Vagina (tissue), 2 donors: ENCODE measurements at places on chromosomes 7 and 10. TPM values are rescaled to one million over a fixed set of nuclear protein-coding genes. Genes with fewer than 3 reads are reported as not detected.

ACTA2 gene
- 1,162 TPM for total RNA-seq

CALCR gene
- not detected for total RNA-seq

MSMB gene
- not detected for total RNA-seq

DNMBP gene
- total RNA-seq = 31.9 TPM

STEAP1 gene
- 24.3 TPM for total RNA-seq

ZC3HAV1L gene
- 55.7 TPM for total RNA-seq

IFIT5 gene
- 9.1 TPM for total RNA-seq

DNA sequence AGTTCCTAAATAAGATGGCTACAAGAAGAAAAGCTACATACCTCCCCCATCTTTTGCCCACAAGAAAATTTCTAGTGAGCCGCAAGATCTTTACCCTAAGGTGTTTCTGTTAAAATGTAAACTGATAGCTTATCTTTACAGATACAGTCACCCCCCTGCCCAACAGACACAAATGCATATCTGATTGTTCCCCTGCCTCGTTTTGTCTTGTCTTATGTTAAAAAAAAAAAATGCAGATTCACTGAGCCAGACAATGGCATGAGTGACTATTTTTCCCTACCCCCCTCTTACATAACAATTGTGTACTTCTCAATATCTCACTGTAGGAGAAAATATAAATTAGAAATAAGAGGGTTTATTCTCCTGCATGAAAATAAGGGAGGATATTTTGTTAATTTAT, 8.5 kb downstream of the ZNF138 start:
- no peak overlapping the region for H3K27ac ChIP-seq
- H3K36me3 ChIP-seq = no peaks in the 10 kb centered on the region
- no peaks in the 10 kb centered on the region for H3K4me1 ChIP-seq
- H3K4me3 ChIP-seq = no peak overlapping the region
- no peaks in the 10 kb centered on the region for H3K27me3 ChIP-seq

GRCh38 chr7:122362473-122362872, 57.9 kb upstream of the FEZF1 start:
- no peak overlapping the region for H3K4me3 ChIP-seq
- no peaks in the 10 kb centered on the region for H3K4me1 ChIP-seq
- no peak overlapping the region for H3K27ac ChIP-seq
- H3K36me3 ChIP-seq = no peaks in the 10 kb centered on the region

DNA sequence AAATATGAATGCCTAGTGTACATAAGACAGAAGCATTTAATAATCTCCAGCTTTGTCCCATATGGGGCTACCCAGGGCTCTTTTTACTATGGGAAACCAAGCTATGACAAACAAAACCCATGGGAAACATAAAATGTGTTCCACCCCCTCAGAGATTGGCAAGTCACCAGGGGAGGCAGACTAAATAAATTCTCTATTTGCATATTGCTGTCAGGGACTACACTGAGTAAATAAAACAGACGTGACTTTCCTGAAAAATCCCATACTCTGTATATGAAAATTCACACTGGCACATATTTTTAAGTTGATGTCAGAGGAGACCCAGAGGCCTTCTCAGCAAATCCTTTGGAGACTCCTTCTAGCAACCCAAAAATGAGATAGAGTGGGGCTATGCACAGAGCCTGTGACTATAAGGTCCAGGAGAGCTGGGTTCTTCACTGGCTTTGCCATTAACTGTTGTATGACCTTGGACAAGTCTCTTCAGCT, 44.0 kb upstream of the HPSE2 start:
- DNase-seq = no peak
- no peaks in the 10 kb centered on the region for H3K27me3 ChIP-seq
- H3K27ac ChIP-seq = no peak overlapping the region
- H3K36me3 ChIP-seq = no peaks in the 10 kb centered on the region
- no peaks in the 10 kb centered on the region for H3K4me1 ChIP-seq
- no peak overlapping the region for H3K4me3 ChIP-seq

- H3K36me3 ChIP-seq = no peaks in the 10 kb centered on the region
- no peaks in the 10 kb centered on the region for H3K27me3 ChIP-seq
- no peaks in the 10 kb centered on the region for H3K4me1 ChIP-seq
- H3K4me3 ChIP-seq = no peak overlapping the region
- H3K27ac ChIP-seq = no peak overlapping the region
Observed at GRCh38 chr7:69953136-69954067, 355.1 kb downstream of the AUTS2 start.

- DNase-seq = no peak
- H3K27me3 ChIP-seq = no peaks in the 10 kb centered on the region
- H3K27ac ChIP-seq = no peak overlapping the region
Observed at GRCh38 chr10:124005991-124006392, 87.4 kb downstream of the CHST15 start.

DNA sequence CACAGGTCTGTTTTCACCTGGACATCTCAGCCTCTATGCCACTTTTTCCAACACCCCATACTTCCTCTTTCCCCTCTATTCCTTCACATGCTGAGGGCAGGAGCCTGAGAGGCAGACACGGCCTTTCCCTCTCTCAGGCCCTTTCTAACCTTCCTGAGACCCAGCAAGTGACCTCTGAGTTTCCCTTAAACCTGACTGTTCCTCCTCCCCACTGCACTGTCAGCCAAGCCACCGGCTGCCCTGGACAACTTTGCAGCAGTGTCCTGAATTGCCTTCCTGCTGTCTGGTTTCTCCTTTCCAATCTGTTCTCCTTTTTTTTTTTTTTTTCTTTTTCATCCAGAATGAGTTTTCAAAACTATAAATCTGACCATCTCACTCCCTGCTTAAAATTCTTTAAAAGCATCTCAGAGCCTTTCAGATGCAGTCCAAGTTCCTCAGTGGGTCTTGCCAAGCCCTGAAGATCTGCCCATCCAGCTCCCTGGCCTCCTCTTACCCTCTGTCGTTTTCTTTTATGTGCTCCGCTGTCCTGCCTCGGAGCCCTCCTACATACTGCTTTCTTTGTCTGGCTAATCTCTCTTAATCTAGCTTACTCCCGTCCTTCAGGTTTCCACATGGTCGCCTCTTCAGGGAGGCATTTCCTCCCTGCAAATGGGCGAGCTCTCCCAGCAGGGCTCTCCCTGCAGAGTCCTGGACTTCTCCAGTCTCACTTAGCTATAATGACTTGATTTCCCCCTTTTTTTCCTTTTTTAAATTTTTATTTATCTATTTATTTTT, 30.5 kb downstream of the SLC13A4 start:
- H3K4me1 ChIP-seq = peaks cover 10% of the 10 kb centered on the region
- no peak overlapping the region for H3K27ac ChIP-seq
- H3K4me3 ChIP-seq = no peak overlapping the region
- no peaks in the 10 kb centered on the region for H3K36me3 ChIP-seq
- DNase-seq = no peak

GRCh38 chr7:36188266-36188665, 35.2 kb downstream of the EEPD1 start:
- H3K4me3 ChIP-seq = no peak overlapping the region
- H3K4me1 ChIP-seq = peaks cover 40% of the 10 kb centered on the region
- no peaks in the 10 kb centered on the region for H3K27me3 ChIP-seq
- no peaks in the 10 kb centered on the region for H3K36me3 ChIP-seq

DNA sequence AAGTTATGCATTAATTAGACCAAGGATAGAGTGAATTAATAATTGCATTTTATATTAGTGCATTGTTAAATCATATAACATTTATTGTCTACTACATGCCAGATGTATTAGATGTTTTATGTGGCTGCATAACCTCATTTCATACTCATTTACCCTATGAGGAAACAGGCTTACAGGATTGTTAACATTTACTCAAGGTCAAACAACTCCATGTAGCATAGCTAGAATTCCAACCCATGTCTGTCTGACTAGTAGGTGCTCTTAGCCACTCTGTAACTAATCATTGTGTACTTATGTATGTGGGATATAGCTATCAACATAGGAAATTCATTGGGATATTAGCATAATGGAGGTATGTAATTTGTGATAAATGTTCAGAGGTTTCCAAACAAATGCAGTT, 46.3 kb downstream of the PHYHIPL start:
- H3K36me3 ChIP-seq = no peaks in the 10 kb centered on the region
- DNase-seq = no peak
- H3K4me1 ChIP-seq = no peaks in the 10 kb centered on the region
- no peak overlapping the region for H3K27ac ChIP-seq

GRCh38 chr7:83876593-83876992, 227.7 kb upstream of the SEMA3E start:
- no peaks in the 10 kb centered on the region for H3K27me3 ChIP-seq
- DNase-seq = no peak
- no peaks in the 10 kb centered on the region for H3K36me3 ChIP-seq
- H3K27ac ChIP-seq = no peak overlapping the region
- H3K4me1 ChIP-seq = no peaks in the 10 kb centered on the region

- H3K27ac ChIP-seq = no peak overlapping the region
- DNase-seq = no peak
- H3K4me1 ChIP-seq = no peaks in the 10 kb centered on the region
- H3K36me3 ChIP-seq = no peaks in the 10 kb centered on the region
- no peak overlapping the region for H3K4me3 ChIP-seq
Observed at GRCh38 chr7:136412952-136413351, 435.8 kb upstream of the MTPN start.

- H3K36me3 ChIP-seq = no peaks in the 10 kb centered on the region
- H3K27me3 ChIP-seq = no peaks in the 10 kb centered on the region
- H3K4me3 ChIP-seq = no peak overlapping the region
- H3K4me1 ChIP-seq = no peaks in the 10 kb centered on the region
- no peak for DNase-seq
Observed at GRCh38 chr7:28228396-28228795, 47.8 kb upstream of the JAZF1 start.

DNA sequence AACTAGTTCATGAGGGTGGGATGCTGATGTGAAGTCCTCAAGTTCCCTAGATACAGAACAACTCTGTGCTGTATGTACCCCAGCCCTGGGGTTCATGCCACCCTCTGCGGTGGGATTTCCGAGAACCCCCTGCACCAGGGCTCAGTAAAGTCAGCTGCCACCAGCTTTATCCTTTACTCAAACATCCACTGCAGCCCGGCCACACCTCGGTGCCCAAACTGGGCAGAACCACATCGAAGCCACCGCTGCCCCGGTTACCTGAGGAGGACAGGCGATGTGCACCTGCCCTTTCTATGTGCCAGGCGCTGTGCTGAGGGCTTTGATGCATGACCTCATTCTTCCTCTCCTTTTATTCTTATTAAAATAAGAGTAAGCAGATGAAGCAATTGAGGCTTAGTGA, 9.9 kb upstream of the CALML5 start:
- H3K27ac ChIP-seq = no peak overlapping the region
- no peak for DNase-seq
- no peaks in the 10 kb centered on the region for H3K36me3 ChIP-seq
- no peak overlapping the region for H3K4me3 ChIP-seq

- no peaks in the 10 kb centered on the region for H3K4me1 ChIP-seq
- no peak for DNase-seq
- H3K27ac ChIP-seq = no peak overlapping the region
- H3K4me3 ChIP-seq = no peak overlapping the region
- H3K27me3 ChIP-seq = no peaks in the 10 kb centered on the region
Observed at GRCh38 chr7:78514634-78515033, 716.1 kb downstream of the PHTF2 start.

DNA sequence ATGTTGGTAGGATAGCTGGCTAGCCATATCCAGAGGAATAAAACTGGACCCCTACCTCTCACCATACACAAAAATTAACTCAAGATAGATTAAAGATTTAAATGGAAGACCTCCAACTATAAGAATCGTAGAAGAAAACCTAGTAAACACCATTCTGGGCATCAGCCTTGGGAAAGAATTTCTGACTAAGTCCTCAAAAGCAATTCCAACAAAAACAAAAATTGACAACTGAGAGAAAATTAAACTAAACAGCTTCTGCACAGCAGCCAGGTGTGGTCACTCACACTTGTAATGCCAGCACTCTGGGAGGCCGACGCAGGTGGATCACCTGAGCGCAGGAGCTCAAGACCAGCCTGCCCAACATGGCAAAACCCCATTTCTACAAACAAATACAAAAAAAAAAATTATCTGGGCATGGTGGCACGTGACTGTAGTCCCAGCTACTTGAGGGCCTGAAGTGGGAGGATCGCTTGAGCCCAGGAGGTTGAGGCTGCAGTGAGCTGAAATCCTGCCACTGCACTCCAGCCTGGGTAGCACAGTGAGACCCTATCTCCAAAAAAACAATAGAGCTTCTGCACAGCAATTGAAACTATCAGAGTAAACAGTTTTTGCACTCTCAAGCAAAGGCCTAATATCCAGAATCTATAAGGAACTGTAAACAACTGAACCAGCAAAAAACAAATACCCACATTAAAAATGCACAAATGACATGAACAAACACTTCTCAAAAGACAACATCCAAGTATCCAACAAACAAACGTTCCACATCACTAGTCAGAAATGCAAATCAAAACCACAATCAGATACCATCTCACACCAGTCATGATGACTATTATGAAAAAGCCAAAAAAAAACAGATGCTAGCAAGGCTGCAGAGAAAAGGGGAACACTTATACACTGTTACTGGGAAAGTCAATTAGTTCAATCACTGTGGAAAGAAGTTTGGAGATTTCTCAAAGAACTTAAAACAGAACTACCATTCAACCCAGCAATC, 4.8 kb downstream of the CRPPA start:
- no peak for DNase-seq
- H3K4me3 ChIP-seq = no peak overlapping the region
- H3K27me3 ChIP-seq = no peaks in the 10 kb centered on the region

- no peak overlapping the region for H3K27ac ChIP-seq
- no peak overlapping the region for H3K4me3 ChIP-seq
- no peaks in the 10 kb centered on the region for H3K27me3 ChIP-seq
- no peak for DNase-seq
Observed at GRCh38 chr10:99927721-99928280, 81.9 kb downstream of the DNMBP start.

DNA sequence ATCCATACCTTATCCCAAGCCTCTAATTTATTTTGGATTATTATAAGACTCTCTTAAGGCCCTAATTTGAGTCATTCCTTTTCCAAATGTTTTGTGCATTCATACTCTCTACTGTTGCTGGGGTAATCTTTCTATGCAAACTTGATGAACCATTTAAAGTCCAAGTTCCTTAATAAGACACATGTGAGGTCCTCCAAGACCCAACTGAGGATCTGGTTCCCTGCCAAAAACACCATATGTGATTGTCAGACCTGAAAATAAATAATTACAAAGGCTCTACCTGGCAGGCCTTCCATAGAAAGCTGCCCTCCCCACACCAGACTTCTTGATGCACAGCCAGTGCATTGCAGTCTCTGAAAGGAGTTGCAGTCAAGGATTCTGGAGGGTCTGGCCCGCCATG, 257.9 kb upstream of the AKR1E2 start:
- H3K27me3 ChIP-seq = no peaks in the 10 kb centered on the region
- no peak overlapping the region for H3K4me3 ChIP-seq
- no peak for DNase-seq
- H3K36me3 ChIP-seq = no peaks in the 10 kb centered on the region
- no peaks in the 10 kb centered on the region for H3K4me1 ChIP-seq

GRCh38 chr10:89414879-89415821, 782 bp downstream of the IFIT5 start:
- peaks cover 9% of the 10 kb centered on the region for H3K36me3 ChIP-seq
- DNase-seq = no peak
- H3K27ac ChIP-seq = peak overlapping the region; percentile 99
- H3K4me1 ChIP-seq = peaks cover 36% of the 10 kb centered on the region
